T-cell (primary cell): ENCODE measurements at places on chromosomes 2 and 18. TPM values are rescaled to one million over a fixed set of nuclear protein-coding genes. Genes with fewer than 3 reads are reported as not detected.

DNA sequence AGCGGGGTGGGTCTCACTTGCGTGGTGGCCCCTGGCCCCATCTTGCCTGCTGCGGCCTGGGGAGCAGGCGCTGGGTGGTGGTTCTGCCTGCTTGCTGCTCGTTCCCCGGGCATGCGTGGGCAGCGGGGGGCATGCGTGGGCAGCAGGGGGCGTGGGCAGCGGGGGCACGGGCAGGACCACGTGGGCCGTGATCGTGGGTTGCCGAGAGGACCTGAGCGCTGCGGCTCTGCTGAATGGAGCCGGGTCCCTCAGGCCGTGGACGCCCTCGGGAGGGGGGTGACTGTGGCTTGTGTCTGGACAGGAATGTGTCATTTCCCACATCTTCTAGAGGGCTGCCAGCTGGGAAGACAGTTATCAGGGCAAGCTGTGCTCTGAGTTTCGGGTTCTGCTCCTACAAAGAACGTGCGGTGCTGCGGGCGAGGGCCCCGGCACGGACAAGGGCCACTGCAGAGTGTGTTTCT, 8.3 kb upstream of the GAL3ST2 start:
- H3K36me3 ChIP-seq = no peaks in the 10 kb centered on the region
- H3K27ac ChIP-seq = no peak overlapping the region
- no peak for DNase-seq

- no peak overlapping the region for H3K27ac ChIP-seq
- no peak overlapping the region for H3K4me3 ChIP-seq
- H3K4me1 ChIP-seq = no peaks in the 10 kb centered on the region
- H3K27me3 ChIP-seq = no peaks in the 10 kb centered on the region
- H3K36me3 ChIP-seq = no peaks in the 10 kb centered on the region
Observed at GRCh38 chr2:196971574-196972279, 45.2 kb upstream of the PGAP1 start.

DNA sequence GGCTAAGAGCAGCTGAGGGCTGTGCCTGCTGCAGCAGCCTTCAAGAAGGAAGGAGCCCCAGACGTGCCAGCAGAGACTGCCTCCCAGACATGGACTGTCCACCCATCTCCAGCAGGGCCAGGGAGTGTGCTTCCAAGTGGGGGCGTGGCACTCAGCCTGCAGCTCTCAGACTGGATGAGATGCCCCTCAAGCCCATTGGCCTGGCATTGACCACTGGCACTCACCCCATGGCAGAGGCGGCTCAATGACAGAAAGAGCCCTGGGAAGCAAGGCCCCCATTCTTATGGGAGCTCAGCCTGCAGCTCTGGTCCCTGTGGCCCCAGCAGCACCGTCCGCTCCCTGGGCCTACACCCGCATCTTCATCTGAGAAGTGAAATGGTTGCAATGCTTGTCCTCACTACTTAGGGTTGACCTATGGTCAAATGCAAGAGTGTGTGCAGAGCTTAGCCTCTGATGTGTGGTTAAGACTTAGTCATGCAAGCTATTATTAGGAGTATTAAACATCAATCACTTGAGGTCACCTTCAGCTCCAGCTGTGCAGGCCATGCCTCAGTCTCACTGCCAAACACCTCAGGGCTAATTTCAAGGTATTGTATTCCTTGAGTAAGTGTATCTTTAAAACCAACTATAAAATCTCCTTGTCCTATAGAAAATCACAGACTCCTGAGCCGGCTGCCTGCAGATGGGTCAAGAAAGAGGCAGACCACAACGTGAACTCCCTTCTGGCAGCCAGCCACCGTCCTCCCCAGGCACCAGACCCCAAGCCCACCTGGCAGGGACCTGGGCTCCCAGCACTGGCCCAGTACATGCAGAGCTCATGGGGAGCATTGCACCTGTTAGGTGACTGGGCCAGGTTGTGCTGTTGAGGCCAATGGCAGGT, 194.8 kb downstream of the NDUFA10 start:
- no peak overlapping the region for H3K4me3 ChIP-seq
- no peaks in the 10 kb centered on the region for H3K27me3 ChIP-seq
- H3K27ac ChIP-seq = no peak overlapping the region
- H3K4me1 ChIP-seq = no peaks in the 10 kb centered on the region
- no peak for DNase-seq

- no peak for DNase-seq
- H3K27me3 ChIP-seq = no peaks in the 10 kb centered on the region
- no peak overlapping the region for H3K27ac ChIP-seq
- peaks cover 35% of the 10 kb centered on the region for H3K36me3 ChIP-seq
Observed at GRCh38 chr2:216474925-216475670, 23.5 kb upstream of the RPL37A start.

The OTOF gene
- total RNA-seq = 0.38 TPM

DNA sequence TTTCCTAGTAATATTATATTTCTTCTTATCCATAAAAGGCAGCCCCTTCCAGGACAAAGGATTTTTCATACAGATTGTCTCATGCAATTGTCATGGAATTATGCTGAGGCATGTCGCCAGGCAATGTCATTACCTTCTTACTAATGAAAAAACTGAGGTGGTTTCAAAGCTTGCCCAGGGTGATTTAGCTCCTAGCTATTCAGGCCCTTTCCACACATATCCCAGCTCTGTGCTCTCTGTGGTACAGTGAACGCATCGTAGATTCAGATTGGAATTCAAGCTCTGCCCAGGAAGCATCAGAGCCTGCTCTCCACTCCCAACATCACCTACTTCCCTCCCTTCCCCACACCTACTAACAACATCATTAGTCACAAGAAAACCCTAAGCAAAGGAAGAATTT, 60.1 kb downstream of the ATP8B1 start:
- H3K4me1 ChIP-seq = no peaks in the 10 kb centered on the region
- no peak overlapping the region for H3K4me3 ChIP-seq
- H3K27me3 ChIP-seq = peaks cover 2% of the 10 kb centered on the region

GRCh38 chr2:239539083-239539775, 138.4 kb upstream of the HDAC4 start:
- DNase-seq = no peak
- peaks cover 35% of the 10 kb centered on the region for H3K27me3 ChIP-seq
- no peak overlapping the region for H3K27ac ChIP-seq
- no peaks in the 10 kb centered on the region for H3K36me3 ChIP-seq

DNA sequence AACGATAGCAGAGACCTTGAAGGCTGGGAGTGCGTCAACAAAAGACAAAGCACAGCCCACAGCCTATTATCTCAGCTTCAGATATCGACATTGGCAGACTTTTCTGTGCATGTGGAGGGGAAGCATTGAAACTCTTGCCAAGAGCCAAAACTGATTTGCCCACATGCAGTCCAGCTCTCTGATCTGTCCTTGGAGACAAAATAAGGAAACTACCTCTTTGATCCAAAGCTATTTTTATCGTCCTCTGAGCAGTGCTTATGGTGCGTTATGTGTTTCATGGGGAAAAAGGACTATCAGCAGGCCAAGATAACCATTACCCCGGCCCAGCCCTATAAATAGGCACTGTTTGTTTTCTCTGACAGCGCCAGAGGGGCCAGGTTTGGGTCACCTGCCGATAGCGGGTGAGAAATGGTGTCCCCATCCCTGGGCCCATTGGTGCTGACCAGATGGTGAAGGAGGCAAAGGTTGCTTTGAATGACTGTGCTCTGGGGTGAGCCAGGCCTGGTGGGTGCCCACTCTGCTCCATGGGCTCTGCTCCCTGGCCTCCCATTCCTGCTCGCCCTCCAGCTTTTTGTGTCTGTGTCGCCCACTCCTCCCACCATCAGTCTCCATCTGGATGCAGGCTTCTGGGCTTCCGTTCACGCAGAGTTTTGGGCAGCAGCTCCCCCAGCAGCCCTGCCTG, 176.1 kb upstream of the HS6ST1 start:
- H3K27me3 ChIP-seq = no peaks in the 10 kb centered on the region
- DNase-seq = no peak

DNA sequence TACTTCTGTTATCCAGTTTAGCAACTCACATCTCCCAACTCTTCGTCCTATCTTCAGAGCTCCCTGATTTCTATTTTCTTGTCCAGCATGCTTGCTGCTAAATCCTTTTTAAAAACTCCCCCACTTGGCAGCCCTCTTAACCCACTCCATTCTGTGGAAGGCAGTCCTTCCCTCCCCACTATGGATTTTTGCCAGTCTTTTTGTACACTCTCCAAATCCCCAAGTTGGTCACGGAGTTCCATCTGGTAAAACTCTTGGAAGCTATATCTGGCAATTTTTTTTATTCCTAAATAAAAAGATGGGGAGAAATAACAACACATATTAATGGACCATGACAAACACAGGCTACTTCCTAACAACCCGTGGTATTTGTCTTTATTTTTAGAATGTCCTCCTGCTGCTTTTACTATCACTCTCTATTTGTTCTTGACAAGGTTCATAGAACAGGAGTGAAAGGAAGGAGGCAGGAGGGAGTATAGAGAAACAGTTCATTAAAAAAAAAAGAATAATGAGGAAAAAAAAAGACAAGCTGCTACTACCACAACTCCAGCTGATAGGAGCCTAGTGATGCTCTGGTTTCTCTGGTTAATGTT, 120.0 kb upstream of the THSD7B start:
- H3K27me3 ChIP-seq = no peaks in the 10 kb centered on the region
- no peaks in the 10 kb centered on the region for H3K36me3 ChIP-seq
- no peak overlapping the region for H3K27ac ChIP-seq

The NEURL3 gene
- 0.23 TPM for total RNA-seq

The KCNK3 gene
- not detected for total RNA-seq

- no peaks in the 10 kb centered on the region for H3K36me3 ChIP-seq
- peak; percentile 45 for DNase-seq
- peaks cover 84% of the 10 kb centered on the region for H3K27me3 ChIP-seq
- peaks cover 28% of the 10 kb centered on the region for H3K4me1 ChIP-seq
- no peak overlapping the region for H3K27ac ChIP-seq
- H3K4me3 ChIP-seq = no peak overlapping the region
Observed at GRCh38 chr2:85750587-85751575, 2.9 kb upstream of the ATOH8 start.

The TNFAIP6 gene
- total RNA-seq = not detected

The NXPH2 gene
- total RNA-seq = not detected

- DNase-seq = no peak
- no peak overlapping the region for H3K27ac ChIP-seq
- no peak overlapping the region for H3K4me3 ChIP-seq
- H3K27me3 ChIP-seq = no peaks in the 10 kb centered on the region
Observed at GRCh38 chr2:75633620-75634019, 13.0 kb upstream of the MRPL19 start.

DNA sequence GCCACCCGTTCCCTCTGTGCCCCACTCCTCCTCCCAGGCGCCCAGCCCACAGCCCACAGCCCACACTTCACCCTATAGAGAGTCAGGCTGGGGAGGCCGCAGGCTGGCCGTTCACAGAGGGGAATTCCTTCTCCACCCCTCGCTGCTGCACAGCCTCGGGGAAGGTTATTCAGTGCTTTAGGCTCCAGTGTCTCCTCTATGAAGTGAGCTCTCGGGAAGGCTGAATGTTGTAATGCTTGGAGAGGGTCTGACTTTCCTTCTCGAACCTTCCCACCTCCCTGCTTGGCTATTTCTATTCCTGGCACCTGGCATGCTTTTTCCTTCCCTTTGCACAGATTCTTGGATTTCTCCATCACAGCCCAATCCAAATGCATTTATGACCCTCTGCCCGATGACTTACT, 62.5 kb upstream of the SMAD7 start:
- no peaks in the 10 kb centered on the region for H3K36me3 ChIP-seq
- no peak overlapping the region for H3K27ac ChIP-seq
- no peak for DNase-seq
- no peak overlapping the region for H3K4me3 ChIP-seq

The CD8B gene
- 139 TPM for total RNA-seq

The GYPC gene
- total RNA-seq = 110 TPM

The KRTCAP3 gene
- total RNA-seq = 21.1 TPM
